ENCODE measurements at places on chromosomes 16 and 17. TPM values are rescaled to one million over a fixed set of nuclear protein-coding genes. Genes with fewer than 3 reads are reported as not detected.

DNA sequence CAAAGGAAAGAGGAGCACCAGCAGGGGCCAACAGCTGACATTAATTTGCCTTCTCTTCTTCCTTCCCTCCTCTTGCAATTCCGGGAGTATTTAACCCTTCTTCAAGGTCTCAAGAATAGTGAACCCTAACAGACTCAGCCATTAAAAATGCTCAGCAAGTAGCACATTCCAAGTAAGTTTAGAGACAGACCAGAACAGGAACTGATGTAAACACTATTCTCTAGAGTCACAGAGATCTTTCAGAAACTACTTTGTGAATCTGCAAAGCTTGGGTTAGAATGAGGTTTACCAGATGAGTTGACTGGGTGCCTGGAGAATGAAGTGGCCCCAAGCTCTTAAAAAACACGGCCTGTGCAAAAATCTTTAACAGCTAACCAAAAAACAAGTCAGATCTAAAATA lies 50.9 kb downstream of the TEX2 start:
- peaks cover 6% of the 10 kb centered on the region for H3K36me3 ChIP-seq
- no peak overlapping the region for H3K4me3 ChIP-seq
- H3K27ac ChIP-seq, result no peak overlapping the region
- H3K4me1 ChIP-seq, result peaks cover 29% of the 10 kb centered on the region
- DNase-seq, result no peak

E4F1 gene
- total RNA-seq, result 50.2 TPM

DNA sequence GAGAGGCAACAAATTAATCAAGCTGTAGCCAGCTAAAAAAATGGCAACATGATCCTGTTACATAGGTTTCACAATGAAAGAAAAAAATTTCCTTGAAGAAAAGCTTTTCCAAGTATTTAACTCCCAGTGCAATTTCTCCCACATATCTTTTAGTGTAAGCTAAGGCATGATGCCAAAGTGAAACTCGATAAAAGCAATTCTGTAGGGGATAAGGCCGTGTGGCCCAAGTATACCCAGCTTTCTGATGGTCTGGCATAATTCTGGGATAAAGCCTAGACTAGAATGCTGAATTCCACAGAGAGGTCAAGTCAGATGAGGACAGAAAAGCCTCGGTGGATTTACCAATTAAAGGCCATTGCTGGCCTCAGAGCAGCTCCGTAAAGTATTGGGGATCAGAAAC lies 36.2 kb downstream of the CTCF start:
- H3K4me1 ChIP-seq, result peaks cover 17% of the 10 kb centered on the region
- H3K36me3 ChIP-seq, result peaks cover 4% of the 10 kb centered on the region
- no peak for DNase-seq
- H3K27ac ChIP-seq, result no peak overlapping the region

- DNase-seq, result no peak
- H3K27ac ChIP-seq, result no peak overlapping the region
- no peaks in the 10 kb centered on the region for H3K4me1 ChIP-seq
- H3K27me3 ChIP-seq, result no peaks in the 10 kb centered on the region
- no peaks in the 10 kb centered on the region for H3K36me3 ChIP-seq
These were observed 7.3 kb downstream of the KIF18B start for GRCh38 chr17:44940317-44940716.

MT1M gene
- total RNA-seq, result 23.2 TPM

PRSS53 gene
- total RNA-seq, result 10.6 TPM

CCL14 gene
- 33.4 TPM for total RNA-seq

- no peak for DNase-seq
- H3K27ac ChIP-seq, result no peak overlapping the region
- H3K36me3 ChIP-seq, result peaks cover 46% of the 10 kb centered on the region
- H3K4me3 ChIP-seq, result peak overlapping the region; percentile 14
- no peaks in the 10 kb centered on the region for H3K4me1 ChIP-seq
- H3K27me3 ChIP-seq, result no peaks in the 10 kb centered on the region
These were observed 17.8 kb downstream of the ZSCAN32 start for GRCh38 chr16:3383045-3383448.

GRCh38 chr16:2038382-2039231 lies 9.0 kb downstream of the NTHL1 start:
- no peak for DNase-seq
- H3K4me1 ChIP-seq, result peaks cover 46% of the 10 kb centered on the region
- peak overlapping the region; percentile 94 for H3K27ac ChIP-seq
- no peak overlapping the region for H3K4me3 ChIP-seq

GRCh38 chr17:68711858-68712257 lies 110.7 kb upstream of the FAM20A start:
- peaks cover 18% of the 10 kb centered on the region for H3K4me1 ChIP-seq
- H3K36me3 ChIP-seq, result no peaks in the 10 kb centered on the region
- DNase-seq, result no peak
- no peak overlapping the region for H3K27ac ChIP-seq
- H3K4me3 ChIP-seq, result no peak overlapping the region

DNA sequence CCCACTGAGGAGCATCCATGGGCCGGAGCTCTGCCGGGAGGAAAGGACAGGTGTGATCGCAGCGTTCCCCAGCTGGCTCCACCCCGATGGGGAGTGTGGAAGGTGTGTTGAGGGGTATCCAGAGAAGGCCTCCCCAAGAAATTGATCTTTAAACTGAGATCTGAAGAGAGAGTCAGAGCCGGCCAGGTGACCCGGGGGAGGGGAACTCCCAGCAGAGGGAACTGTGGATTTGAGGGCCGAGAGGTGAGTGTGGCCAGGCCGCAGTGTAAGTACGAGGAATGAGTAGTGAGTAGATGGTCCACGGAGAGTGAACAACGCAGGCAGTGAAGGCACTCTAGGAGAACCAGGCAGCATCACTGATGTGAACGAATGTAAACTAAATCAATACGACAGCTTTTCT lies 80.2 kb downstream of the RPTOR start:
- H3K4me1 ChIP-seq, result no peaks in the 10 kb centered on the region
- H3K27me3 ChIP-seq, result no peaks in the 10 kb centered on the region
- H3K4me3 ChIP-seq, result no peak overlapping the region
- peaks cover 2% of the 10 kb centered on the region for H3K36me3 ChIP-seq

PPP1R1B gene
- 0.27 TPM for total RNA-seq

GRCh38 chr16:6250511-6250910 lies 1082.1 kb upstream of the RBFOX1 start:
- H3K27ac ChIP-seq, result no peak overlapping the region
- no peak overlapping the region for H3K4me3 ChIP-seq
- H3K4me1 ChIP-seq, result no peaks in the 10 kb centered on the region
- DNase-seq, result no peak
- no peaks in the 10 kb centered on the region for H3K27me3 ChIP-seq

DNA sequence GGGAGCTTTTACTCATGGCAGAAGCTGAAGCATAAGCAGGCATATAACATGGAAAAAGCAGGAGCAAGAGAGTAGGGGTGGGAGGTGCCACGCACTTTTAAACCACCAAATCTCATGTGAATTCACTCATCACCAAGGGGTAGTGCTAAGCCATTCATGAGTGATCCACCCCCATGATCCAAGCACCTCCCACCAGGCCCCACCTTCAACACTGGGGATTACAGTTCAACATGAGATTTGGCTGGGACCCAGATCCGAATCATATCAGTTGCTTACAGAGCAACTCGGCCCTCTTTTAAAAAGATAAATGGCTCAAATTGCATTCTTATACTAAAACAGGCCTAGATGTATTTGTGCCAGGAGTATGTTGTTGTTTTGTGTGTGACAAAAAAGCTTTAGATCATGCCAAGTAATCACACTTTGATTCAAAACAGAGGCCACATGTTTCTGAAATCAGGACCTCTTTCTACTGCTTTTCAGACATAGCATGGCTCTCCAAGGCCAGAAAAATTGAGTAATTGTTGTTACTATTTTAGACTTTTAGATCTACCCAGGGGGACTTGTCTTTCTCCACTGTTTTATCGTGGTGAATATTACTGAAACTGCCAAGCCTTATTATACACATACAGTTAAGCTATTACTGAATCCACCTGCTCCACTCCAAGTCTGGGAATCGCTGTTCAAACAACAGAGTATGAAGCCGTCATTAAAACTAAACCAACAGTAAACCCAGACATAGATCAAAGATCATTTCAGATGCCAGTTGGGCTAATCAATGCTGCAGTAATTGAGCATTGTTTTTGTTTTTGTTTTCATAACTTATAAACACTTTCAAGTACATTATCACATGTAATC lies 163.3 kb downstream of the KCNJ2 start:
- H3K4me3 ChIP-seq, result no peak overlapping the region
- no peaks in the 10 kb centered on the region for H3K4me1 ChIP-seq
- no peaks in the 10 kb centered on the region for H3K36me3 ChIP-seq
- no peaks in the 10 kb centered on the region for H3K27me3 ChIP-seq
- H3K27ac ChIP-seq, result no peak overlapping the region

DNA sequence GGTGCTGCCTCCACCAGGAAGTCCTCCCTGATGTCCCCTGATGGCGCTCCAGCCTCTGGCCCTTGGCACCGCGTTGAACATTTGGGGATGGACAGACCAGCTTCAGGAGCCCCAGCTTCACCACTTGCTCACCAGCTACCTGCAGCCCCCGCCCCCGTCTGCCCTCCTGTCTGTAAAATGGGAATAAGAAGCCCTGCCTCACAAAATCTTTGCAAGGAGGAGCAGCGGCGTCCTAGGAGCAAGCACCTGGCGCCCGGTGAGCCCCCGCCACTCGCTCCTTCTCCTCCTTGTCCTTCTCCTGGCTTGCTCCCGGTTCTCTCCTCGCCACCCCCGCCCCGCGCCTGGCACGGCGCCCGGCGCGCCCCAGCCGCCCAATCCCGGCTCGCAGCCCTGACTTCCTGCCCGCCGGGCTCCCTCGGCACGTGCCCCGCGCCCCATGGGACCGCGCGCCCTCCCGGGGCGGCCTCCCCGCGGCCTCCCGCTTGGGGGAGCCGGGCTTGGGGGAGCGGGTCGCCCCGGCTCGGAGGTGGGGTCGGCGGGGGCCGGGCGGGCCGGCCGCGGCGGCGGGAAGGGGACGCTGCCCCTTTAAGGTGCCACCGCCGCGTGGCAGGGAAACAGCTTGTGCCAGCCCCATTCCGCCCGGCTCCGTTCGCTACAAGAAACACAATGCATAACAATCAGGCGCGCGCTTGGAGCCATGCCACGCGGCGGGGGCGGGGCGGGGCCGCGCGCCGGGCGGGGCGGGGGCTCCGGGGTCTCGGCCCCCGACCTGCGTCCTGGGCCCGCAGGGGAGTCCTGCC lies 9.1 kb upstream of the PPP1R1B start:
- DNase-seq, result no peak
- H3K36me3 ChIP-seq, result no peaks in the 10 kb centered on the region
- H3K4me3 ChIP-seq, result peak overlapping the region; percentile 72

AGRP gene
- total RNA-seq, result not detected

Measured in thoracic aorta (tissue), 2 donors.